Stimulated activated CD4-positive, alpha-beta T cell treated with anti-CD3 and anti-CD28 coated beads, Interleukin-15, amount 100 ng/mL, for 1 hour (primary cell): ENCODE measurements at places on chromosomes 5 and 9.

DNA sequence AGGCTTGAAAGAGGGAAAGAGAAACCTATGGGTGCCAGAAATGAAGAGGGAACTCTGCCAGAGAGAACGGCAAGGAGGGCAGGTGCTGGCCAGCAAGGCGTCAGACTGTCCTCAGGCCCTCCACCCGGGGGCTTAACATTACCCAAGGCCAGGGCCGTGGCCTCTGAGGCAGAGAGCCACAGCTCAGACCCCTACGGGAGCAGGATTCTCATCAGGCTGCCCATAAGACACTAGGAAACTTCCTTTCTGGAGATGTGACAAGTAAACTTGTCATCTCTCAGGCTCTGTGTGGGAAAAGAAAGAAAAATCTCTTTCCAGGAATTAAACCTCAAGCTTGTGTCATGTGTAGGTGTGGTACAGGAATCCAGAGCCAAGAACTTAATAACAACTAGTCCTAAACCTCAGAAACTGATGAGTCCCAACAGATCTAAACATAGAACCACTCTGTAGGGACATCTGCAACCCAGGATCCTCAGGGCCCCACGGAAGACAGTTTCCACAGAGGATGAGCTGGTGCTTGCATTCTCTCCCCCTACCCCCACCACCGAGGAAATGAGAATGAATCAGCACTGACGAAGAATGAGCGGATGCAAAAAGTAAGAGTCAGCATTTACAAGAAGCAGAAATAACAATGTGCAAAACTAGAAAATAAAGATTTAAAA, 74.3 kb downstream of the DCP2 start:
- DNase-seq, result no peak

GRCh38 chr9:18726546-18726945, 252.6 kb downstream of the ADAMTSL1 start:
- DNase-seq, result no peak

GRCh38 chr9:128995791-128996190, 32.3 kb downstream of the SH3GLB2 start:
- DNase-seq, result no peak

GRCh38 chr5:18544421-18544820, 910.2 kb downstream of the TAF11L14 start:
- no peak for DNase-seq

- DNase-seq, result no peak
Observed at GRCh38 chr5:64973215-64973614, 204.5 kb downstream of the CWC27 start.

DNA sequence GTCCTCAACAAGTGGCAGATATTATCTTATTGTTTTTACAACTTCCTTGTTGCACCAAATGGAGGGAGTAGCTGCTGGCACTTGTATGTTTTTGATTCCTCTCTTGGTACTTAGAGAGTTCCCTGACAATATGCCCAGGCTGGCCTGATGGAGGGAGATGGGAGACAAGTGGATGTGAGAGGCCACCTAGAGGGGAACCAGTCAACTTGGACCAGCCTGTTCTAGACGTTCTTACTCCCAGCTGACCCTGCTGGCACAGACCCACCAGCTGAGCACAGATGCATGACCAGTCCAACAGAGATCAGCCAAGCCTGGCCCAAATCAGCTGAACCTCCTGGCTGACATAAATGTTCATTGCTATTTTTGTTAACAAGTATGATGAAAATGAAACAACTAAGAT, 60.9 kb upstream of the GDNF start:
- DNase-seq, result no peak

- no peak for DNase-seq
Observed at GRCh38 chr5:112024769-112025168, 267.8 kb upstream of the NREP start.

GRCh38 chr5:58156973-58157701, 302.7 kb downstream of the PLK2 start:
- no peak for DNase-seq

- DNase-seq, result no peak
Observed at GRCh38 chr5:141628175-141628788, 8.4 kb downstream of the HDAC3 start.

- no peak for DNase-seq
Observed at GRCh38 chr9:72304538-72304937, 60.5 kb downstream of the ZFAND5 start.

- DNase-seq, result no peak
Observed at GRCh38 chr5:96576876-96577275, 85.3 kb upstream of the CAST start.

DNA sequence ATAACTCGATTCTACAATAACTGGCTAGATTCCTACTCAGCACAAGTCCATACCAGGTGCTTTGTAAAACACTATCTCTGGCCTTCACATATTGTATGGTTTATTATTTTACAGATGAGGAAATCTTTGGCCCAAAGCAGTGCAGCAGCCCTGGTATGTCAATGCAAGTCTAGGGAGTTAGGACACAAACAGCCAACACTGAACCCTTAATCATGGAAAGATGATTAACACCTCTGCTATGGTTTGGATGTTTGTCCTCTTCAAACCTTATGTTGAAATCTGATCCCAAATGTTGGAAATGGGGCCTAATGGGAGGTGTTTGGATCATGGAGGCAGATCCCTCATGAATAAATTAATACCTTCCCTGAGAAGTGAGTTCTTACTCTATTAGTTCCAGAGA, 76.6 kb downstream of the MAPKAP1 start:
- DNase-seq, result no peak

GRCh38 chr5:68699966-68700365, 393.8 kb upstream of the SLC30A5 start:
- DNase-seq, result no peak

DNA sequence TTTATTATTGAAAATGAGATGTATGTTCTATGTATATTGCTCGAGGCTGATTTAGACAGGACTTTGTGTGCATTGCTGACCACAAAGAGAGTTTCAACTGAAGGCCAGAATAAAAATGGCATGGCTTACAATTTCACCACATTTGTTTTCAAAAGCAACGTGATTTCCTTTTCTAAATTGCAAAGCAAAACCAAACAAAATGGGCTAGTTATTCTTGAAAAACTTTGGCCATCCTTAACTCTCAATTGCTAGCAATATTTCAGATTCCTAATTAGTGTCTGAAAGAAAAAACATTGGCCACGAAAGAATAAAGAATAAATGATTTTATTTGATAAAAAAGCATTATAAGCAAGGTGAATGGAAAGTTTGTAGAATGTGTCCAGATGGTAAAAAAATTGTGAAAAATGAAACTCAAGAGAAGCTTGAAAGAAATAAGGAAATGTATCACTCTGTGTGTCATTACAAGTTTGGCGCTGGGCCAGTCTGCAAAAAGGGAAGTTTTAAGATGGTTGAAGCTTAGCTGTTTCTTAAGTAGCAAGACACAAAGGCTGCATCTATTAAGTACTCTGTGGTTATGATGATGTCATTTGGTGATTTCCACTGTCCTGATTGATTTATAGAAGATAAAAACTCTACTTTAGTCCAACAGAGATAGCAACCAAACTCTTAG, 89.2 kb upstream of the PRLR start:
- DNase-seq, result peak; percentile 29

GRCh38 chr5:161857358-161857757, 9.4 kb downstream of the GABRA1 start:
- no peak for DNase-seq

GRCh38 chr5:116778032-116778431, 203.4 kb upstream of the SEMA6A start:
- DNase-seq, result no peak

GRCh38 chr9:116238776-116239340, 85.3 kb downstream of the PAPPA start:
- no peak for DNase-seq

- DNase-seq, result peak; percentile 35
Observed at GRCh38 chr9:125747053-125747764, at the start of gene PBX3. PBX3 (plus strand) TSS chr9:125747373.

GRCh38 chr5:146818822-146819221, 59.7 kb downstream of the PPP2R2B start:
- no peak for DNase-seq

DNA sequence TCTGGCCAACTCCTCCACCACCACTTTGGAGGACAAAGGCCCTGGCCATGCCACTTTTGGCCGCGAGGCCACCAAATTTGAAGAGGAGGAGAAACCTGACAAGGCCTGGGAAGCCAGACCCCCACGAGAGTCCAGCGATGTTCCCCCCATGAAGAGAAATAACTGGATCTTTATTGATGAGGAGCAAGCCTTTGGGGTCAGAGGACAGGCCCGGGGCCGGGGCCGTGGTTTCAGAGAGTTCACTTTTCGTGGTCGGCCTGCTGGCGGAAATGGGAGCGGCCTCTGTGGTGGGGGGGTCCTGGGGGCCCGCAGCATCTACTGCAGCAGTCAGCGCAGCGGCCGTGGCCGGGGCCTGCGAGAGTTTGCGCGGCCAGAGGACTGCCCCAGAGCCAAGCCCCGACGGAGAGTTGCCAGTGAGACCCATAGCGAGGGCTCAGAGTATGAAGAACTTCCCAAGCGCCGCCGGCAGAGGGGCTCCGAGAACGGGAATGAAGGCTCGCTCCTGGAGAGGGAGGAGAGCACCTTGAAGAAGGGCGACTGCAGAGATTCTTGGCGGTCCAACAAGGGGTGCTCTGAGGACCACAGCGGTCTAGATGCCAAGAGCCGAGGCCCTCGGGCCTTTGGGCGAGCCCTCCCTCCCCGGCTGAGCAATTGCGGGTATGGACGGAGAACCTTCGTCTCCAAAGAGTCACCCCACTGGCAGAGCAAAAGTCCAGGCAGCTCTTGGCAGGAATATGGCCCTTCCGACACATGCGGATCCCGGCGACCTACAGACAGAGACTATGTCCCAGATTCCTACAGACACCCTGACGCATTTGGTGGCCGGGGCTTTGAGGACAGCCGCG, 27.4 kb upstream of the POMT1 start:
- no peak for DNase-seq

- no peak for DNase-seq
Observed at GRCh38 chr5:139641116-139642080, 6.8 kb upstream of the CXXC5 start.

GRCh38 chr9:81370096-81370495, 319.3 kb downstream of the TLE1 start:
- no peak for DNase-seq

- DNase-seq, result peak; percentile 64
Observed at GRCh38 chr9:130107234-130107861, 53.6 kb downstream of the GPR107 start.

DNA sequence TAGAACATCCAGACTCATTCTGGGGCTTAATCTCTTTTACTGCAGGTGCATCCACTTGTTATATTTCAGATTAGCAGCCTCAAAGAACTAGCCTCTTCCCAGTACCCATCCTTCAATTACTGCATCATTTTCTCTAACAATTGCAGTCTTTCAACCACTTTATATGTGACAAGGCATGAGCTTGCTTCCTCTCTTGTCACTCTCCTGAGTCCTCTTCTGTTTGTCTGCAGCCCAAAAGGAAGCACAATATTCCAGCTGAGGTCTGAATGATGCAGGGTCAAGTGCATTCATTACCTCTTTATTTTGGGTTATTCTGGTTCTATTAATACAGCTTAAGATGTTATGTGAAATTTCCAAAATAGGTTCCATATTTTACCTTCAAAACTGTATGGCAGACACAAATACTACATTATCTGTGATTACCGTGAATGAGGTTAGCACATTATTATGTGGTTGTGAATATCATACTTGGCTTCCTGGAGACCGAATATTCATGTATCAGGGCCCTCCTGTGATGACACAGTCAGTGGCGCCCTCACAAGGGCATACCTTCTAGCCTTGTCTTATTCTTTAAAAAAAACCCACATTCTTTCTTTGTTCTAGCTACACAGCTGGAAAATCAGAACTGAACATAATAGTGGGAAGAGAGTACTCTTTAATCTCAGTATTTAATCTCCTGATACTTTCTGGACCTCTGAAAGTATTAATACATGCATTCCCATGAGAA, 323.8 kb downstream of the PDE4D start:
- no peak for DNase-seq
